T-cell (primary cell): ENCODE measurements at places on chromosomes 7 and 10.

DNA sequence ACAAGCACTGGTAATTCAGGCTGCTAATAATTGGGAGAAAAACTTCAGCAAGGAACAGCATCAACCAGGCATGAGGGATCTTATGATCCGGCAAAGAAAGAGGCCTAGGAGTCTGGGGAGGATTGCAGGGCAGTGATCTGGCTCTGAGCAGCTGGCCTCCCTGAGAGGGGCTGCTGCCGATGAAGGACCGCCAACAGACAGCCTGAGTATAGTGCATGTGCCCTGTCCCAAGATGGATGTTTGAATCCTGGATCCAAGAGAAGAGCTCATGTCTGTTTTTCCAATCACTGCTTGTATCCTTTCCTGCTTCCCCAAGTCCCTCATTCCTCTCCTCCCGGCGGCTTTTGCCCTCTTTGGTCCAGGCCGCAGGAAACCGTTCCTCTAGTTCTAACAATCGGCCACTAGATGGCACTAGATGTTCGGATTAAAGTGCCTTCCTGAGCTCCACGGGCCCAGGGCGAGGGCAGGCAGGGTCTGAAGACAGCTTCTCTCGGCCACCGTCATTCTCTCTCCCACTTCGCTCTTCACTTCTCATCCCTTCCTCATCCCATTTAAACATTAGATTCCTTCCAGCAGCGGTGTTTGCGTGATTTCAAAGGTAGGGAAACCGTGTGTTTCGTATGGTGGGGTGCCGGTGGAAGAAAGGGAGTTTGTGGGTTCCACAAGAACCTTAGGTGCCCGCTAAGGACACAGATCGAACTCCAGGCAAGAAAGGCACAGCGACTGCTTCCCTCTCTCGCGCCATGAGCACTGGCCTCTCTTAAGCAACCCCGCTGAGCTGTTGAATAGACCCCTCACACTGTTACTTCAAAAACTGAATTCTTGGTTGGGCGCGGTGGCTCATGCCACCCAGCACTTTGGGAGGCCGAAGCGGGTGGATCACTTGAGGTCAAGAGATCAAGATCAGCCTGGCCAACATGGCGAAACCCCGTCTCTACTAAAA lies 82.4 kb downstream of the ADCYAP1R1 start:
- peak; percentile 25 for DNase-seq

DNA sequence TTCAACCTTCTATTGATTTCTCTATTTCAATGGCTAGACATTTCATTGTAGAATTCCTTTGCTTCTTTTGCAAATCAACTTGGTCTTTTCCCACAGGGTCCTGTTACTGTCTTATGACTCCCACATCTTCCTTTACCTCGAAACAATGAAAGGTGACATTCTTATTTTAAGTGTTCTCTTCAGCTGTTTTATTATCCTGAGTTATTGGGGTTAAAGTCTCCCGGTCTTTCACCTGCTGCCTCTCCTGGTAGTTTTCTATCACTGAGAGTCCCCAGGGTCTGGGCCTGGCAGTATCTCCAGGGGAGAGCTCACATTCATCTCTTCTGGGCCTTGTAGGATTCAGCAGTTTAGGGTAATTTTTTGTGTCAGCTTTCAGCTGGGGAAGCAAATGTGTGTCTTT lies 95.8 kb downstream of the HECW1 start:
- DNase-seq = no peak

DNA sequence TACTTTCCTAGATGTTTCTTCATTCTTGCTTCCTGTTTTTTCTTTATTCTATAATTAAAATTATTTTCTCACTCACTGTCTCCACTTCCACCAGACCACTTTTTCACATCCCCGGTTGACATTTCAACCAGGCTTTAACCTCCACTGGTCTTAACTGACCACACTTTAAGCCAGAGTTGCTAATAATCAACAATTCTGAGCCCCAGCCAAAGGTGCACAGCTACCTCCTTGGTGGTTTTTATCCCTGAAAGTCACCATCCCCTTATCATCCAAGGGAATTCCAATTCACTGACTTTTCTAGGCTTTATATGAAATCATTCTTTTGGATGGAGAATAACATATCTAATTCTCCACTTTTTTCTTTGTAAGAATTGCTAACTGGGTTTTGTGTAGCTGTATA lies 138.9 kb downstream of the FRMD4A start:
- no peak for DNase-seq

- no peak for DNase-seq
Measured at GRCh38 chr7:30936650-30937245, 25.1 kb downstream of the AQP1 start.

- DNase-seq = no peak
Measured at GRCh38 chr7:99190359-99191009, 17.4 kb downstream of the KPNA7 start.

DNA sequence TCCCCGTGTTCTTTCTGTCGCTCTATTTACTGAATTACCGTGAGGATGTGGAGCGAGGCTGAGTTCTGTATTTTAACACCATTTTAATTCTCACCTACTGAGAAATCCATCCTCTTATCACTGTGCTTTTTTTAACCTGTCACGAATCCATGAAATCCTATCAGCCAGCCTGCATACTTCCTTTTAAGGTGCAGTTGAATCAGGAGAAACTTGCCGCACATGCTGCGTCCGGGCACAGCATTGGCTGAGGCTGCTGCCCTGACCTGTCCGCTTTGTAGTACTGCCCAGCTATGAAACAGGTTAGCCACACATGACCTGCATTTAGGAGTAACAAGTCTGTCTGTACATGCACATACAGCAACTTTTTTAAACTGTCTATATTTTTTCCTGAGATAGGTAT lies 82.5 kb downstream of the EGFR start:
- DNase-seq = no peak

DNA sequence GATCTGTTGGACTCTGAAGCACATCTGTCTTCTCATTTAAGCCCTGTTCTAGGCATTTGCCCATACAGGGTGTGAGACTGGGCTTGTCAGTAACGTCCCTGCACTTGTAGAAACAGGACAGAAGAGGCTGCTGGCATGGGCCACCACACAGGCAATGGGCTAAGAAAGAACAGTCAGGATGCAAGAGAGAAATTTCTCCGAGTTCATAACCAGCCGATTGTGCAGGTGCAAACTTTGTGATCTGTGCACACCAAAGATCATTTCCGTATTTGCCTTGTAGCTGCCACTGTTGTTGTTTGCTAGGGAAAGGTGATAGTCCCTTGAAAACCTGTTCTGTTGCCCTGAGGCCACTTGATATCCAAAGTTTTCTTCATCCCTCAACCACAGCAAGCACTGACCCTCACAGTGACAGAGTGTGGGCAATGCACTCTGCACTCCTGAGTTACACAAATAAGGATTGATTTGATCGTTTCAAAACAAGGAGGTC lies 20.3 kb downstream of the KLF6 start:
- DNase-seq = no peak

- DNase-seq = no peak
Measured at GRCh38 chr7:30473903-30474302, 4.7 kb downstream of the NOD1 start.

GRCh38 chr10:72283131-72283530 lies 9.4 kb downstream of the DDIT4 start:
- no peak for DNase-seq

DNA sequence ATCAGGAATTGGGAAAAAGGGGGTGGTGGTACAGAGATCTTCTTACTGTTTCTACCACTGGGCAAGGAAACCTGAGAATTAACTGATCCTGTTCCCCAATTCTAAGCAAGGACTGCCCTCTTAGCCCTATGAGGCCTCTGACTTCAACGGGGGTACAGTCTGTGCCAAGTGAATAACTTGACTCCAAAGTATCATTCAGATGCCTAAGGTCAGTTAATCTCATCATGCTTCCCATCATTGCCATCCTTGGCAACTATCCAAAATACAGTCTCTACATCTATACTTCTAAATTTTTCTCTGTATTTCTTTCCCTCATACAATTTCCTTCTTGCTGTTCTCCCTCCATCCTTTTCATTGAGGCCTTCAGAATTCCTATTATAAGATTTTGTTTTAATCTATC lies 10.5 kb downstream of the PPP3CB start:
- DNase-seq = no peak

DNA sequence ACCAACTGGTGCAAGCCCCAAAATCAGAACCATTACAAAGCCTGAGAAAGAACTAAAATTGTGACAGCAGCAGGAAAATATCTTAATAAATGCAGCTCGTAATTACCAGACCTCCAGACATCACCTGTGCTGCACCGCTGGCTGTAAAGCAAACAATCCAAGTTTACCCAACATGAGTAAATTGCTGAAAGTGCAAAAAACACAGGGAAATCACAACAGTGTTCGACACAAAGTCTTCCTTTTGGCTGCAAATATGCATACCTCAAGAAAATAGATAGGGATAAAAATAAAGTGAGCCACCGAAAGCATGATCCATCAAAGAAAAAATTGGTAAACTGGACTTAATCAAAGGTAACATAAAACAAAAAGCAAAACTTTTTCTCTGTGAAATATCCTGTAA lies 101.7 kb downstream of the SLC16A9 start:
- DNase-seq = no peak

DNA sequence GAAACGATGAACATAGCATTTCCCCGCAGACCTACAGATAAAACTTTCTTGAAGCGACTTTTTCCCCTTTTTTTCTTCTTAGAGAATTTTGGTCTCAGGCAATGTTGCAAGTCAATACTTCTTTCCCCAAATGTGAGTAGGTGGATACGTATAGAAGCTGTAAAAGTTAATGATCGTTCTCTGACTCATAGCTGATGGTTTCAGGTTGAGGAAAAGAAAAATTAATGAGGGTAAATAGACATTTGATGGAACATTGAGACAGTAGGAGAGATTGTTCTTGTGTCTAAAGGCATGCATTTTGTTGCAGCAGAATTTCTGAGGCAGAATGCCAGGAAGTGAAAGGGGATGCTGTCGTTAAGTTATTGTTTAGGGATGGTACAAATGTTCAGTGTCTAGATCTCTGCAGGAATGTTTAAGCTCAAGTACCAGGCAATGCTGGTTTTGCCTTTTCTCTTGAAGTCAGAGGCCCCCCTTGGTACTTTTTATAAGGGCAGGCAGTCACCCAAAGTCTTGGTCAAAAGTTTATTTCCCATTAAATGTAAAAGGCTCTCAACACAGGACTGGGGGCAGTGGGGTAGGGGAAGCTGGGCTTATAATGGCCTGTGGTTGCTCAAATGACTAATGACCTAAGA lies 9.3 kb downstream of the TCF7L2 start:
- DNase-seq = no peak
